ENCODE measurements at places on chromosomes 16 and 17. TPM values are rescaled to one million over a fixed set of nuclear protein-coding genes. Genes with fewer than 3 reads are reported as not detected.

Gene PRDM7
- not detected for total RNA-seq

Gene DNAI2
- total RNA-seq: not detected

Gene TPSG1
- total RNA-seq: not detected

Gene UMOD
- total RNA-seq: not detected

Gene TBC1D28
- total RNA-seq: not detected

Gene TBC1D3
- total RNA-seq: not detected

Gene GJD3
- 0.36 TPM for total RNA-seq

Gene LGALS9B
- total RNA-seq: not detected

Gene SOX8
- 0.09 TPM for total RNA-seq

Gene KRTAP2-1
- total RNA-seq: 0.41 TPM

Gene CA4
- not detected for total RNA-seq

Gene PPP1R27
- total RNA-seq: not detected

Gene C16orf92
- not detected for total RNA-seq

Gene ACSM2A
- not detected for total RNA-seq

Gene TUBB3
- total RNA-seq: 173 TPM

Gene GJC1
- 48.4 TPM for total RNA-seq

Gene NGFR
- total RNA-seq: 0.11 TPM

Gene MFAP4
- 53.7 TPM for total RNA-seq

Gene MBTPS1
- 103 TPM for total RNA-seq

Gene RAB26
- 0.75 TPM for total RNA-seq

Gene TP53TG3C
- total RNA-seq: 0.52 TPM

Gene KRT15
- 7.5 TPM for total RNA-seq

Gene CLEC18B
- total RNA-seq: 0.41 TPM

Gene RHOT2
- total RNA-seq: 81.4 TPM

Gene ZNF597
- total RNA-seq: 2.0 TPM

Gene TTLL6
- not detected for total RNA-seq

Gene GP2
- not detected for total RNA-seq

Gene KRT12
- total RNA-seq: not detected

Gene MRPL10
- total RNA-seq: 39.4 TPM

Gene SLC7A5
- total RNA-seq: 128 TPM

Gene CNTNAP1
- total RNA-seq: 26.0 TPM

Gene TEX14
- 0.13 TPM for total RNA-seq

Gene OVCA2
- total RNA-seq: 44.3 TPM

Gene TBC1D3K
- total RNA-seq: 0.12 TPM

Gene CCL3
- total RNA-seq: not detected
